ENCODE measurements at places on chromosomes 6 and 20. TPM values are rescaled to one million over a fixed set of nuclear protein-coding genes. Genes with fewer than 3 reads are reported as not detected.

DNA sequence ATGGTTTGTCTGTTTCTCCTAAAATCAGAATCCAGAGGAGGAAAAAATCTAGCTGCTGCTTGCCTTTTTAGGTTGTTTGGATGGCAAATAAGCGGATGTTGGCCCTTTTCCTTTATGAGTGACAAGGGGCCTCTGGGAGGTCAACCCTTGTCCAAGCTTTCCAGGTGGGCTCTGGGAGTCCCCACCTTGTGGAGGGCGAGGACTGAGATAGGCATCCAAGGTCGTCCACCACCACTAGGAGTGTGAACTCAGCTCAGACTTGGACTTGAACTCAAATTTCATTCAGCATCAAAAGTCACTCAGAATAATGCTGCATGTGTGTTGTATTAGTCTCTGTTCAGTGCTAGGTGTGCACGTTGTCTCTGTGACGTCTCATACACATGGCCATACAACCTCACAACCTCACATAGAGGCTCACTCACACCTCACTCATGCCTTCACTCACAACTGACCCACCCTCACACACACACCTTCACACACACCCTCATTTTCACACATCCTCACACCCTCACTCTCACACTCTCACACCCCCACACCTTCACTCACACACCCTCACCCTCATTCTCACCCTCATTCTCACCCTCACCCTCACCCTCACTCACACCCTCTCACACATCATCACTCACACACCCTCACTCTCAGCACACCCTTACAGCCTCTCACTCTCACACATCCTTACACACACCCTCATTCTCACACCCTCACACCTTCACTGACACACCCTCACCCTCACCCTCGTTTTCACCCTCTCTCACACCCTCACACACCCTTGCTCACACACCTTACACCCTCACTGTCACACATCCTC is 18.0 kb downstream of the DYNLT1 start:
- DNase-seq = no peak

Gene HTR1B
- not detected for total RNA-seq

GRCh38 chr20:60242836-60243505 is 284.7 kb downstream of the CDH26 start:
- DNase-seq = no peak

DNA sequence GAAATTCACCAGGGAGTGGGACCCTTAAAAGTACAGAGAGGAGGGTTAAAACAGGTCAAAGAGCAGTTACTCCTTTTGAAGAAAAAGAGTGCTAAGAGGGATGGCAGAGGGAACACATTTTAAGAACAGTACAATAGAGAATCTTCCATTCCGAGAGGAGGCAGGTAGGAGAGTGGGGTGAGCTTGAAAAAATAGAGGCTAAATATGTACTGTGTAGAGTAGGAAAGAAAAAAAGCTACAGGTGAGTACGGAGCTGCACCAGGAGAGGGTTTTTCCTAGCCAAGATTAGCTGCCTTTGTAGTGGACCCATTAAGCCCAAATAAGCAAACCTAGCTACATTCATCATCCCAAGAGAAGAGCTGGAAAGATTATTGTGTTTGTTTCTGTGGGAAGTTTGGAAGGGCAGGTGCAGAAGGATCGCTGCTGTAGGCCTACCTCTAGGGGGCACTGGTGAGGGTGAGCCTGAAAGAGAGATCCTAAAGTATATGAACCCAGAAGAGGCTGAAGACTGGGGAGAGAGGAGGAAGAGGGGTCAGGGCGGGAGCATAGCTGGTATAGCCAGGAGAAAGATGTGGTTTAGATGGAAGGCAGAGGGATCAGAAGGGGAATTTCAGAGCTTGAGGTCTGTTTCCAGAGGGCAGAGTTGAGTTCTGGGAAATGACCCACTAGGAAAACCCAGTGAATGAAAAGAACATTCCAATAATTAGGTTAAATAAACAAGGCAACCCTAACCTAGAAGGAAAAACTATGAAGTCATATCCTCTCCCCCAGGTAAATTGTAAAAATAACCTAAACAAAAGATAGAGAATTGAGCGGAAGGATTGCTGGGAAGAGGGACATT is 50.2 kb upstream of the HINT3 start:
- DNase-seq = peak; percentile 22

DNA sequence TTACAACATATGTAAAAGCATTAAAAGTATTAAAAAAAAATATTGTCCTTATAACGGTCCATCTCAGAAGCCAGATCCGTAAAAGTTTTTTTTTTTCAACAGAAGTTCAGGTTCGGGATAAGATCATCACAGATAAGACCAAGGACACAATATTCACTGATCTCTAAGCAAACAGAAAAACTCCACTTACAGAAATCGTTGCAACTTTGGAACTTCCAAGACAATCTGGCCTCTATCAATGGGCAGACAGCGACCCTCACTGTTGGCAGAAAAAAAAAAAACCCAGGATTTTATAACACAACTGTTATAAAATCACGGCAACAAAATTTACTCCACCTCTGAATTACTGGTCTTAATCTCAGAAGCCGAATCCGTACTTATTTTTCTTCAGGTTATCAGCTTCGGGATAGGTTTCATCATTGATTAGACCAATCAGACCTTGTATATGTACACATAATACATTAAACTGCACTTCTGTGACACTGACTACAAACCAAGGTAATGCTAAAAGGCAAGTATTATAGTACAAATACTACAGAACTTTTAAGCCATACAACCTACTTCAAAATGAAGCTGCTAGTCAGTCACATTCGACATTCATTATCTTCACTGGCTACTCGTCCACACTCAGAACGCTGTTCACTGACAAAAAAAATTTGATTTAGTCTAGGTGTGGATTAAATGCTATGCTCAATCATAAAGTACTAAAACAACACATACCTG is 34.7 kb upstream of the SYNCRIP start:
- no peak for DNase-seq

DNA sequence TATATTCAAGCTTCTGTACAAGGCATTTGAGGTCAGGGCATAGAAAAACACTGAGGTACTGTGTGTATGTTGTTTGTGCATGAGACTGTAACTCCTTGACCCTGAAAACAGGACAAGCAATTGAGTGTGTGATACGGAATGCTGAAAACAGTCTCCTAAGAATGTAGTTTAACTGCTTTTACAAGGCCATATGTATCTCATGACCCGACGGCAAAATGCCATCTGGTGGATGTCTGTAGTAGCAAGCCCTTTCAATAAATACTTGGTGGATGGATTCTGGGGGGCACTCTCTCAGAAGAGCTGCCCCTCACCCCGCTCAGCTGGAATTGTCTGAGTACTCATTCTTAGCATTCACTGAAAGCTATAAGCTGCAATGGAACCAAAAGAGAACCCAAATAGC is 69.3 kb upstream of the EYS start:
- DNase-seq = no peak

GRCh38 chr6:164216368-164216767 is 801.9 kb downstream of the QKI start:
- no peak for DNase-seq

GRCh38 chr6:22886650-22887581 is 317.6 kb downstream of the HDGFL1 start:
- no peak for DNase-seq

Measured in activated T-helper 1 cell treated with anti-CD3 and anti-CD28 coated beads, Interleukin-12 subunit alpha, Interleukin-12 subunit beta, Interleukin-2, Interleukin-4 antibody, amounts not matched to agents 30 ng/mL and 10 ng/mL and 1 ng/mL, durations not matched to agents 14 hours and 24 hours and 36 hours (primary cell).